ENCODE measurements at places on chromosomes 1 and 21.

DNA sequence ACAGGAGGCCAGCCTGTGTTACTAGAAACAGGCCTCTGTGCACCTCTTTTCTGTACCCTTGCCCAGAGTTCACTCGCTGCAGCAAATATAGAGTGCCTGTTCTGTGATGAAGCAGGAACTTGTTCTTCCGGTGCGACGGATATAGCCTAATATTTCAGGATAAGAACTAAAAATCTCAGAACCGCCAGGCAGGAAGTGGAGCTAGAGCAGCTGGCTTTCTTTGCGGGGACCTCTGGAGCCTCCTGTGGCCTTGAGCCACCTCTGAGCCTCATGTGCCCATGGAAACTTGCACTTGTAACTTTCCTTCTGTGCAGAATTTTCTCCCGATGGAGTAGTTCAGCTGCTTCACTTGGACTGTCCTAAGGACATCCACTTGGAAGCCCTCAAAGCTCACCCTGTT, 44.5 kb upstream of the VAMP3 start:
- no peak for DNase-seq

- DNase-seq = no peak
Measured at GRCh38 chr21:24118738-24119459, 1488.4 kb downstream of the MRPL39 start.

DNA sequence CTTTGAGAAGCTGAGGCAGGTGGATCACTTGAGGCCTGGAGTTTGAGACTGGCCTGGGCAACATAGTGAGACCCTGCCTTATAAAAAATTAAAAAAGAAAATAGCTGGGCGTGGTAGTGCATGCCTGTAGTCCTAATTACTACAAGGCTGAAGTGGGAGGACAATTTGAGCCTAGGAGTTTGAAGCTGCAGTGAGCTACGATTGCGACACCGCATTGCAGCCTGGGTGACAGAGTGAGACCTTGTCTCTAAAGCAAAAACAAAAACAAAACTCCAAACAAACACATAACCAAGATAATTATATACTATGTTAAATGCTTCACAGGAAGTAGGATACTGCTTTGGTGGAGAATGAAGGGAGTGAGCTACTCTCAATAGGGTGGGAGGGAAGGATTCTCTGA, 5.4 kb upstream of the PAFAH2 start:
- no peak for DNase-seq

DNA sequence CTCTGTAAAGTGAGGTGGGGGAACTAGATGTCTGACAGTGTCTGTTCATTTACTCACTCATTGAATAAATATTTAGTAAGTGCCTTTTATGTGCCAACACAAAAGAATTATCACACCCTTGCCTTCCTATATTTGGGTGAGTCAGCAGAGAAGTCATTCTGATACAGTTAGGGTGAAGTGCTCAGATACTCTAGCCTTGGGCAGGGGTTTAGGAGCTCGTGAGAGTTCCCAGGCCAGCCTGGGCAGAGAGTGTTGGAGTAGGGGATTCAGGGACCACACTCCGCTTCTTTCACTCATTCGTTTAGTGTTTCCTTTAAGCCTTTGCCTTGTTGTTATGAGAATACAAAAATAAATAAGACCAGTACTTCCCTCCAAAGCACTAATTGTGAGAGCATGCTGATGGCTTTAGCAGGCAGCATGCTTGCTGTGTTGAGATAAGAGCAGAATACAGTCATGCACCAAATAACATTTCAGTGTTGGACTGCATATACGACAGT, 83.9 kb downstream of the DYRK1A start:
- DNase-seq = no peak

DNA sequence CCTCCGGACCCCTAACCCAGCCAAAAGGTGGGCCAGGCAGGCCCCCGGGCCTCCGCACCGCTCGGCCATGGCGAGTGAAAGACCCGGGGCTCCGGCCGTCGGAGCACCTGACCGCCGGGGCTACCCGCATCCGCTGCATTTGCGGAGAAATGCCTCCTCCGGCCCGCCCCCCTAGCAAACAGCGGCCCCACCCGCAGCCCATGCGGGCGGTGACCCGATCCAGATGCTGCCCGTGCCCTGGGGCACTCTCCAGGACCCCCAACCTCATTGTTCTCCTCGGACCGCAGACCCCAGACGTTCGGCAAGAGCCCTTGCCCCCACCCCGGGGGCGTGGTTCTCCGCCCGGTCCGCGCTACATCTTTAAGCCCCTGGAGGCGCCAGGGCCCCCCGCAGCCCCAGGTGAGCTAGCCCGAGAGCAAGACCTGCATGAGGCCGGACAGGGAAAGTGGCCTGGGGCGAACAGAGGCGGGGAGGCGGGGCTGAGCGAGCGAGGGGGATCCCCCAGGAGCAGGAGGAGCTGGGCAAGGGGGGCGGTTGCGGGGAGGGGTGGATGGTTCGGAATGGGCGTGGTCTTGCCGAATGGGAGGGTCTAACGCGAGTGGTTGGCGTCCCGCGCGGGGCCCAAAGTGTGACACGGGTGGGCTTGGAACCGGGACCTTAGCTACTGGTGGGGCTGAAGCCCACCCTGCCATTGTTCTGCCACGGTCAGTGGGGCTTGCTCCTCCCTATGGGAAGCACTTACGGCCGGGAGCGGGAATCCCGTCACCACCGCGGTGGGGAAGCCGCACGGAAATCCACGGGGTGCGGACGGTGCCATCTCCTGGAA, 6.3 kb upstream of the CRYBG2 start:
- DNase-seq = peak; percentile 39

DNA sequence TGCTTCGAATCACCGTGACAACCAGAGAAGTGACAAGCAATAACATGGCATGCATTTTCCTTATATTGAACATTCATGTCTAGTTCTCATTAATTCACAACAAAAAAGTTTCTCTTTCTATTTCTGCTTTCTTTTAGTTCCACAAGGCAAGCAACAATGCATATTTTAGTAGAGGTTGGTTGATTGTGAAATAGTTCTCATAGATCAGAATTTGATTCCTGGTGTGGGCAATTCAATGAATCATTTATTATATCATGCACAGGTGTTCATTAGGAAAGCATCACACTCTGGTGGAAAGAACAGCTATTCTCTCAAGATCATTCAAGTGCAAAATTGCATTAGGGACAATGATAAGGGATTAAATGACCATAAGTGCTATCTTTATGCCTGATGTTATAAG, 980.9 kb downstream of the BRINP3 start:
- DNase-seq = no peak

Measured in stimulated activated CD4-positive, alpha-beta T cell treated with anti-CD3 and anti-CD28 coated beads, Interleukin-4, amount 100 ng/mL, for 24 hours (primary cell).